ENCODE measurements at places on chromosomes 16 and 17.

GRCh38 chr17:43900183-43900857 is 7.0 kb downstream of the MPP2 start:
- peak; percentile 72 for DNase-seq

GRCh38 chr16:11665071-11665491 is 3.2 kb upstream of the SNN start:
- DNase-seq = no peak

DNA sequence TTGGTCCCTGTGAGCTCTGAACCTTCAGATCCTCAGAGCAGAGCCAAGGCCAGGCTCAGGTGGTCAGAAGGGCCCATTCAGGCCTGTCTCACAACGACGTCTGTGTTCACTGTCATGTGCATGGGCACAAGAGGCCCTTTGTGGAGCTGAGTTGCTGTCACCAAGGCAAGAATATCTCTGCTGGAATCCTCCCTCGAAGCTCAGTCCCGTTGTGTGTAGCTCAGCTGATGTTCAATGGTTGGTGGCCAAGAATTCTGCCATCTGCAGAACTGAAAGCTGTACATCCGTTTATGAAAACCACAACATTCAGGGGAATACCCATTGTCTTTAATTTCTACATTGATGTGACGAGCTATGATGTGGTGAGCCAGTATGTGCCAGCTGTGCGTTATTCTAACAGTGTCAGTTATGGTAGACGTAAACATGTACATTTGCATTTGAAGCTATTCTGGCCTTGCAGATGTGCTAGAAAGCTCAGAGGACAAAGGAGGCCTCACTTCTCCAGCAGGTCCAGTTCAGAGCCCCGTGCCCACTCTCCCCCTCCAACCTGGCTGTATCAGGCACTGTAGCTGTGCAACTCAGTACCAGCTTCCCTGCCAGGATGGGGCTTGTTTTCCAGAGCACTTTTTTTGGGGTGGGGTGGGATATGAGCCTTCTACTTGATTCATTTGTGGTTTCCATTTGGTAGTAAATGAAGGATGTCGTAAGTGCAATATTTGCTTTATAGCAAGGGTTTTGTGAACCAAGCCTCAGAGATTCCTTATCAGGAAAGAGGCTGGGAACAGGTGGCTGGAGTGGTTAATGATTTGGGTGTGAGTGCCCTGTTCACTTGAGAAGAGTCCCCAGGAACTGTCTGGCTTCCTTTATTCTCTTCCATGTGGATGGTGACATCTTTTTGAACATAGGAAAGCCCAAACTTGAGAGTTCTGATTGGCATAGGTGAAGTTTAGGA is 56.1 kb downstream of the B9D1 start:
- no peak for DNase-seq

- DNase-seq = peak; percentile 30
Measured at GRCh38 chr16:67942200-67942509, 1.8 kb downstream of the LCAT start.

- no peak for DNase-seq
Measured at GRCh38 chr16:89786474-89787364, 29.7 kb downstream of the FANCA start.

DNA sequence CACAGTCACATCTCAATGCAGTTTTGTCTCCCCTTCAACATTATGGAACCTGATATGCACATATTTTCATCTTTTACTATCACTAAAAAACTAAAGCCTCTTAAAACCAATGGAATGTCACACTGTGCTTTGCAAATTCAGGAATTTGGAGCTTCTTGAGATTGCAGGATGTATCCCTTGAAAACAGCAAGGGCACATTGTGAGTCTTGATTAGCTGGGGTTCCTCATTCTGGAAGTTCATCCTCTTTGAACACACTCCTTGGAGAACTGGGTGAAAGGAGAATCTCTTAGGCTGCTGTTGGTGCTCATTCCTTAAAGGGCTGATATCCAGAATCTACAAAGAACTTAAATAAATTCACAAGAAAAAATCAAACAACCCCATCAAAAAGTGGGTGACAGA is 21.1 kb upstream of the MYOCD start:
- no peak for DNase-seq

GRCh38 chr17:78049609-78050008 is 78.9 kb downstream of the TMC6 start:
- no peak for DNase-seq

DNA sequence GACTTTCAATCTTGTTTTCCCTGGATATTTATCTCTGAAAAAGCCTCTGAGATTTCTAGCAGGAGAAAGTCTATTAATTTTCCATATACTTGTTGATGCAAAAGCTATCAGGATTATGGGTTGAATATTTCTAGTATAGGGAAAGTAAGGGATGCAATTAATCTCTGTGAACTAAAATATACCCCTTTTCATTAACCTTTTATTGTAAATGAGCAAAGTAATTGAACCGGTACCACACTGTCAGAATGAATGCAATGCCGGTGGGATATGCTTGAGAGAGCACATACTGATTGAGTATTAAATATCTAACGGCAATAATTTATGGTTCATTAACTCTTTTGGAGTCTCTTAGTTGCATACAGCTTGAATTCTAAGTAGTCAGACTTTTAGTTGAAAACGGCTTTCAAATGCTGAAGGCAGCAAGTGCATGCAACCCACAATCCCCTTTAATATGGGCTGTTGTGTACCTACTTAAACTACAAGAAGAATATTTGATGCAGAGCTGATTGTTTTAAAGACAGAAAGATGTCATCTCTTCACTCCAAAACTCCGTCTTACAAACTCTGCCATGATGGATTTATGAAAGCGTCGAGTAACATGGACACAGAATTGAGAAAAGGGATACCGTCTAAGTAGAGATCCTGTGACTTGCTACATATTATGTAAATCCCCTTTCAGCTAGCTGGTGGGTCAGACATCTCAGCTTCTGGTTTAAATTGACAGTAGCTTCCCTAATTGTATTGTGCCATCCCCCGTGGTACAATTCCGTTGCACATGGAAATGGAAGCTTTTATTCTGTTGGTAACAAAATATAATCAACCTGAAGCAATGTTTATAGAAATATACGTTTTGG is 141.3 kb upstream of the CDH8 start:
- DNase-seq = no peak

- peak; percentile 25 for DNase-seq
Measured at GRCh38 chr17:9475101-9475658, 100.4 kb downstream of the STX8 start.

DNA sequence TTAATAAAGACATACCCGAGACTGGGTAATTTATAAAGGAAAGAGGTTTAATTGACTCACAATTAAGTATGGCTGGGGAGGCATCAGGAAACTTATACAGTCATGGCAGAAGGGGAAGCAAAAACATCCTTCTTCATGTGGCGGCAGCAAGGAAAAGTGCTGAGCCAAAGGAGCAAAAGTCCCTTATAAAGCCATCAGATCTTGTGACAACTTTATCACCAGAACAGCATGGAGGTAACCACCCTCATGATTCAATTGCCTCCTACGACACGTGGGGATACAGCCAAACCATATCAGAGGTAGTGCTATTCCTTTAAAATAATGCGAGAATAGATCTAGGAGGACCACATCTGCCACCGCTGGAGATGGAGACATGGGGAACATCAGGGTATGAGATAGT is 9.0 kb downstream of the C16orf54 start:
- no peak for DNase-seq

- no peak for DNase-seq
Measured at GRCh38 chr16:54062361-54063278, 224.0 kb downstream of the IRX3 start.

- DNase-seq = peak; percentile 96
Measured at GRCh38 chr16:88306860-88307545, 75.8 kb upstream of the ZNF469 start.

DNA sequence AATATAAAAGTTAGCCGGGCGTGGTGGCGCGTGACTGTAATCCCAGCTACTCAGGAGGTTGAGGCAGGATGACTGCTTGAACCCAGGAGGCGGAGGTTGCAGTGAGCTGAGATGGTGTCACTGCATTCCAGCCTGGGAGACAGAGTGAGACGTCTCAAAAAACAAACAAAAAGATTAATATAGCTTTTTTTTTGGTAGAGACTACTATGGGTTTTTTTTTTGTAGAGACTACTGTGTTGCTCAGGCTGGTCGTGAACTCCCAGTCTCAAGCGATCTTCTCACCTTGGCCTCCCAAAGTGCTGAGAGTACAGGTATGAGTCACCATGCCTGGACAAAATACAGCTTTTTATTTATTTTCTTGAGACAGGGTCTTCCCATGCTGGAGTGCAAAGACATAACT is 20.2 kb downstream of the ZNRF1 start:
- no peak for DNase-seq

DNA sequence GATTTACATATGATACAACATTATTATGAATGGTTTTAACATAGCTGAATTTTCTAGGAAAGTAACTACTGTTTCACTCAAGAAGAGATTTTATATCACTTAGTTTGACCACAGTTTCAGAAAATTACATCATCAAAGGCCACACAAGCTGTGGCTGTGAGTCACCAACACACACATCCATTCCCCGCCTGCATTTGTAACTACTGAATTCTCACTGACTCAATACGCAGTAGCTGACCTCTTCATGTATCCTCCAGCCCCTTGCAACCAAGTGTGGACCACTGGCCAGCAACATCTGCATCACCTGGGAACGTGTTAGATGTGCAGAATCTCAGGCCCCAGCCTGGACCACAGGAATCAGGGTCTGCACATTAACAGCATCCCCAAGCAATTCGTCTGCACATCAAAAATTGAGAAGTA is 197.6 kb downstream of the XYLT1 start:
- DNase-seq = peak; percentile 93

- no peak for DNase-seq
Measured at GRCh38 chr16:67206838-67207248, 7.9 kb downstream of the ELMO3 start.

GRCh38 chr17:39812466-39812865 is 51.6 kb downstream of the IKZF3 start:
- no peak for DNase-seq

GRCh38 chr17:8745586-8746500 is 1.2 kb upstream of the CCDC42 start:
- peak; percentile 63 for DNase-seq

DNA sequence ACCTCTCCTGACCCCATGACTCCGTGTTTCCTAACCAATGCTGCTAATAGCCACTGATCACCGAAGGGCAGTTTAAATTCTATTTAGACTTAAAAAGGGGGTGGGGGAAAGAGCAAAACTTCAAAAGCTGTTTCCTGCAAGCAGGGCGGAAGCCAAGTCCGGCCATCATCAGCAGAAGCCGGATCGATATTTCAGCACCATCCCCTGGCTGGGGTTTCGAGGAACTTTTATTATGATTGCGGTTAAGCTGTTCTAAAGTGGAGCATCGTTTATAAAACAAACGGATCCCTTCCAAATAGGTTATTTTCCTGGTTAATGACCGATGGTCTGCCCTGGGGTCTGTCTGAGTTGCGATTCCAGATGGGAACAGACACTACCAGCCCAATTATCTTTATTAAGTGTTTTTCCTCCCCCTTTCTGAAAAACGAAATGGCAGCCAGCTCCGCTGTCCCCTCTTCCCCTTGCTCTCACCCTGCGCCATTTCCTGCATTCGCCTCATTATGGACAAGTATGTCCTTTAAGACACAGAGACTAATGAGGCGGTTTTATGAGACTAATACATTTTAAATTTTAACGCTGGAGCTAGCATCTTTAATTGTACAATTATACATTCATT is 76.1 kb upstream of the IRX3 start:
- DNase-seq = no peak

GRCh38 chr16:4344983-4345835 is 5.9 kb downstream of the PAM16 start:
- DNase-seq = no peak

- DNase-seq = no peak
Measured at GRCh38 chr16:19417640-19418039, at the start of gene TMC5. TMC5 (plus strand) TSS chr16:19417883; CDS start chr16:19440039, 22,156 bp downstream.

DNA sequence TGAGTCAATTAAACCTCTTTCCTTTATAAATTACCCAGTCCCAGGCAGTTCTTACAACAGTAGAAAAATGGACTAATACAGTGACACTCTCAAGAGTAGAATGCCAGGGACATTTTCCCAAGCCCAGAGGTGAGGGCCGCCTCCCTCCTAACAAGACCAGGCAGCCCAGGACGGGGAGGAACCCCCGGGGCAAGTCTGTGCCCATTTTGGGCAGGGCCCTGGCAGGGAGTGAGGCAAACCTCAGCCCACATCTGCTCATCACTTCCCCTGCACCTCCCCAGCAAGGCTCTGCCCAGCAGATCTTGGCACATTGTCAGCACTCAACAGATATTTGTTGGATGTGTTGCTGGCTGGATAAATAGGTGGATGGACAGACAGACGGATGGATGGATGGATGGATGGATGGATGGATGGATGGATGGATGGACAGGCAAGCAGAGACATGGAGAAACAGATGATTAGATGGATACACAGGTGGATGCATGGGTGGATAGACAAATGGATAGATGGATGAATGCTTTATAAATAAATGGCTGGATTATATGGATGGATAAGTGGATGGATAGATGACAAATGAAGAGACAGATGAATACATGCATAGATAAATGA is 271.3 kb downstream of the PARN start:
- DNase-seq = no peak

DNA sequence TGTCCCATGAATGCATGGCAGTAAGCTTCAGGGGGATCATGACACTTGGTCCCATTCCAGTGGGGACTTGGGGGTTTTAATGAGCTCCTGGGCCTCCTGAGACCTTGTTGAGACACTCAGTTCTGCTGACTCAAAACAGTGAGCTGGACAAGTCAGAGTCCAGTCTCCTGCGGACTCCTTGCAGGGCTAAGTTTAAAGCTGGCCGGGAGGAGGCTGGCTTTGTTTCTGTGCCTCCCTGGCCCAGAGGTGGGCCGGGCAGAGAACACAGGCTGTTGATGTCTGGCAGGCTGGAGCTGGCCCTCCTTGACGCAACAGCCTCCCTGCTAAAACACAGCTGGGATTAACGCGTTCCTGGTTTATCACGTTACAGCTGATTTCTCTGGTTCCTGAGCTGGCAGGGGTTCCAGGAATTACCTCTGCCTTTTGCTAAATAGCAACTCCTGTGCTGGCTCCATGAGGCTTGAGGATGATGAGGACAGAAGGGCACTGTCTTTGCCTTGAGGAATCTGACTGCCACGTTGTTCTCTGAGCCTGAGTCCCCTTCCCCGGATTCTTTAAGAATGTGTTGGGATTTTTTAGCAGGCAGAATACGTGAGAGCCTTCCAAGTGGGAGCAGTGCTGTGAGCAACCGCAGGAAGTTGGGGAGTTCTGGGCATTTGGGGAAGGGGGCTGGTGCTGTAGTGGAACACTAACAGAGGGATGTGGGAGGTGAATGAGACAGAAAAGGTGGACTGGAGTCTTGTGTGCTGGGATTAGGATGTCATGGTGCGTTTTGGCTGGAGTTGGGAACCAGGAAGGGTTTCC is 2.0 kb downstream of the GPT2 start:
- no peak for DNase-seq

DNA sequence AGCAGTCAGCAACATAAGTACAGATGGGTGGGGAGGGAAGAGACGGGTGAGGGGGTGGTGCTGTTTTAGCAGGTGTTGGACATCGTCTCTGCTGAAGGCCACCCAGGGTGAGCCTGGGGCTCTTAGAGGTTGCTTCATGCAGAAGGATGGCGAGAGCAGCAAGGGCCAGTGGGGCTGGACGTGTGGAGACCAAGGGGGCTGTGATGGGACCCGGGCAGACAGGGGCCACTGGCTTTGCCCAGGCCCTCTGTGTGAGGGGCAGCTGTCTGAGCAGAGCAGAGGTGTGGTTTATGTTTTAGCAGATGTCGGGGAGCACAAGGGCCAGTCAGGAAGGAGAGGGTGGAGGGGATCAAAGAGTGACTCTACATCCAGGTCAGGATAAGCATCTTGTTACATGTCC is 4.8 kb downstream of the NARF start:
- DNase-seq = no peak

- peak; percentile 51 for DNase-seq
Measured at GRCh38 chr17:28973425-28973824, 22.1 kb upstream of the PHF12 start.
